ENCODE measurements at places on chromosomes 4 and X.

DNA sequence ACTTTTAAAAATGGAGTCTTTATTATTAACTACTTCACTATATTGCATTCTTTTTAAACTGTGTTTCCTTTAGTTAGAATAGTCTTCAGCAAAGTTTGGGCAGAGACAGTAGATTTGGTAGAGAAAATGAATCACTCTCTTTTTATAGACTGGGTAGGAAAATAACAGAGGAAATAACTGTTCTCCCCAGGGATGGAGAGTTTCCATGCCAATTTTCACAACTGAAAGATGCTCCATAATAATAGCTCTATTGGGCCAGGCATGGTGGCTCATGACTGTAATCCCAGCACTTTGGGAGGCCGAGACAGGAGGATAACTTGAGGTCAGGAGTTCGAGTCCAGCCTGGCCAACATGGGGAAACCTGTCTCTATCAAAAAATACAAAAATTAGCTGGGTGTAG lies 13.1 kb downstream of the HSD17B13 start:
- DNase-seq, result no peak

DNA sequence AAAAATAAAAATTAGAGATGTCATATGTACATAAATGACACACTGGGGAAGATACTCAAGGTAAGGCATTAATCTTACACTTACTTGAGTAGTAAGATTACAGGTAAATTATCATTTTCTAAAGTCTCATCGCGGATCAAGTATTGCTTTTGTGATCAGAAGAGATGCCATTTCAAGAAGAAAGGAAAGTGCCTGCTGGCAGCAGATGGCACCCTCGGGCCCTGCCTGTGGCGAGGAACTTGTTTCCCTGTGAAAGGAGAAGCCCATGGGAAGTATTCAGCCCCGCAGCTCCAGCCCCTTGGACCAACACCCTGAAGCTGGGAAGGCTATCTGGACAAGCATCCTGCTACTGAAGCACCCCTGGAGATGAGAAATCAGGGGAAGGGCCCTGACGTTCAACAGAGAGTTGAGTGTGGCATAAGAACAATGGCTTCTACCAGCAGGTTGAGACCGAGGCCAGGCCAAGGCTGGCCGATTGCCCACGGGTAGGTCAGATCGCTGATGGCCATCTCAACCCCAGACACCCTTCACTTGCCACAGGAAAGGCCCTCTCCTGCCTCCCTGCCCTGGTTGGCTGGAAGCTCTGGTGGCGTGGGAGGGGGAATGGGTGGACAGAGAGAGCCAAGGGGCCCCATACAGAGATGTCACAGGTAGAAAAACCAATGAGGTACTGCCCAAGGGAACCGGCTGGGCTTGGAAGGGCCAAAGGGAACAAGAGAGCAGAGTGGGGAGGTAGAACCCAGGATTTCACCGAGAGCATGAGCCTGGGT lies 18.8 kb upstream of the MXD4 start:
- DNase-seq, result no peak

- no peak for DNase-seq
These were observed 286.4 kb downstream of the USP46 start for GRCh38 chr4:52372747-52373146.

GRCh38 chr4:110704748-110705439 lies 82.0 kb upstream of the PITX2 start:
- peak; percentile 11 for DNase-seq

DNA sequence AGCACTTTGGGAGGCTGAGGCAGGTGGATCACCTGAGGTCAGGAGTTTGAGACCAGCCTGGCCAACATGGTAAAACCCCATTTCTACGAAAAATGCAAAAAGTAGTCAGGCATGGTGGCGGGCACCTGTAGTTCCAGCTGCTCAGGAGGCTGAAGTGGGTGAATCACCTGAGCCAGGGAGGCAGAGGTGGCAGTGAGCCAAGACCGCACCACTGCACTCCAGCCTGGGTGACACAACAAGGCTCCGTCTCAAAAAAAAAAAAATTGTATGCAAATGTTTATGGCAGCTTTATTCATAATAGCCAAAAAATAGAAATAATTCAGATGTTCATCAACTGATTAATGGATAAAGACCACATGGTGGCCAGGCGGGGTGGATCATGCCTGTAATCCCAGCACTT lies 9.8 kb upstream of the NOCT start:
- no peak for DNase-seq

Data from KBM-7 (cell line).